ENCODE measurements at places on chromosomes 3 and 15.

- DNase-seq, result no peak
These were observed 88.1 kb downstream of the SRGAP3 start for GRCh38 chr3:9161298-9161697.

GRCh38 chr15:67180035-67180434 is 74.4 kb downstream of the AAGAB start:
- DNase-seq, result no peak

- DNase-seq, result no peak
These were observed 23.8 kb downstream of the SLC7A14 start for GRCh38 chr3:170562080-170562479.

- DNase-seq, result no peak
These were observed 3.2 kb downstream of the CPEB1 start for GRCh38 chr15:82643992-82644391.

GRCh38 chr3:53056442-53056841 is 10.6 kb upstream of the SFMBT1 start:
- DNase-seq, result no peak

- DNase-seq, result peak; percentile 93
These were observed 284.8 kb upstream of the CFAP20DC start for GRCh38 chr3:59334585-59334984.

- DNase-seq, result no peak
These were observed 124.4 kb downstream of the FAM43A start for GRCh38 chr3:194810076-194810475.

DNA sequence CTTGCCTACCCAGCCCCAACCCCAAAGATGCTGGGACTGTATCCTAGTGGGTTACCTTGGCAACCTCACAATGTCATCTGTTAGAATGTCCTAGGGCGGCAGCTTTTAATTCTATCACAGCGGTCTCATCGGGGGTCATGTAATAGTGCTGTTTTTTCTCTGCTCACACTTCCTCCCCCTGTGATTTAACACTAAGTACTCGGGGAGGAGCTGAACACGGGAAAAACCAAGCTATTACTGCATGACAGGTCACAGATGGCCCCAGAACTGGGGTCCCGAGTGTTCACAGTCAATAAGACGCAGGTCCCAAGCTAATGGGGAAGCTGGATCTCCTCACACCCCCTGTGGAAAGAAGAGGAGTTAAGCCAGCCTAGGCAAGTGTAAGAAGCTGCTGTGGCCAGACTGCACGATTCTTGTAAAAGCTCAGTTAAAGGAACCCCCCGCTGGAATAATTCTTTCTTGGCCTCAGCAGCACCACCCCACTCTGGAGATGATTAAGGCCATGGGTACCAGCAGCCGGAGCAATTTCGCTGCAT is 2.5 kb upstream of the RFTN1 start:
- no peak for DNase-seq

DNA sequence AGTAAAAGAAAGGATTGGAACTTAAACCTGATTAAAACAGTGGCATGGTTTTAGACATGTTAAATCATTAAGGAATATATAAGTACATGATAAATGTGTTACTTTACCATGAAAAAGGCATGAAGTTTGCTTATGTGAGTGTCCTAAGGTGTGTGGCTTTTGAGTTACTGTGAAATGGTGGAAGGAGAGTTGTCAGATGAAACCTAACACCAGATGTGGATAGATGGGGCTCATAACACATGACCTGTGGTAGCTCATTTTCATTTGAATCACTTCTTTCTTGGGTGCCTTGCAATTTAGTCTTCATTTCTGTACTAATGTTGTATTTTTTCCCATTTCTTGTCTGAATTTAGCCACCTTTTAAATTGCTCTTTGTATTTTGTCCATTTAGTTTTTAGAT is 13.0 kb downstream of the MEF2A start:
- DNase-seq, result no peak

GRCh38 chr15:81785679-81786078 is 260.1 kb downstream of the MEX3B start:
- DNase-seq, result no peak

DNA sequence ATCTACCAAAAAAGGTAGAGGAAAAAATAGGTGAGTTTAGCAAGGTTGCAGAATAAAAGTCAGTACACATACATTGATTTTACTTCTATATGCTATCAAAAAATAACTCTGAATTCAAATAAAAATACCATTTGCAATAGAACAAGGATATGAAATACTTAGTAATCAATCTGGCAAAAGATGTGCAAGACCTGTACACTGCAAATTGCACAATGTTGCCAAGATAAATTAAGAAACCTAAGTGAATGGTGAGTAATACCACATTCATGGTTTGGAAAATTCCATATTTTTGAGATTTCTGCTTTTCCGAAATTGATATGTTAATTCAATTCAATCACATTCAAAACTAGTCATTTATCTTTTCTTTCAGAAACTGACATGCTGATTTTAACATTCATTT is 464.8 kb downstream of the EPHA3 start:
- DNase-seq, result no peak

DNA sequence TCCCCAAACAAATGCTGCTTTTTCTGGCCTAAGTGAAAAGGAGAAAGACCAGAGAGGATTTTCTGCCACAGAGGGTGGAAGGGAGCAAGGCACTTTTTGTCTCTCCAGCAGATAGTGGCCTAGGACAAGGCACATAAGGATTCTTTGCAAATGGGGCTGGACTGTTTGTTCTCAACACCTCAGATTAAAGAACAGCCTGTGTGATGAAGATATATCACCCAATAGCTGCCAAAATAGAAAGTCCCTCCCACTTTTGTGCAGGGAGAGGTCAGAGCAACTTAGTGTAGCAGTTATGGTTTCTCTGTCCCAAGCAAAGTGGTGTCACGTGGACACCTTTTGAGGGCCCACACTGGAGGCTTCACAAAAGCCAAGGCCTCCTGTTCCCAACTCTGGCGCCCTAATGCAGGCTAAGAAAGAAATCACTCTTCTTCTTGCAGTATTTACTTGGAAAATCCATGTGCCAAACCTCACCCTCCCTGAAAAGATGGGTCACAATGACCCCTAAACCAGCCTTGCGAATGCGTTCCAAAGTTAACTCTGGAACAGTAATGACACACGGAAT is 84.9 kb downstream of the LRIG1 start:
- no peak for DNase-seq

- peak; percentile 79 for DNase-seq
These were observed at the start of gene C3orf62 for GRCh38 chr3:49276475-49277382. TSS of gene C3orf62 (minus strand) at chr3:49277232. CDS start at chr3:49276872, 360 bp downstream.

DNA sequence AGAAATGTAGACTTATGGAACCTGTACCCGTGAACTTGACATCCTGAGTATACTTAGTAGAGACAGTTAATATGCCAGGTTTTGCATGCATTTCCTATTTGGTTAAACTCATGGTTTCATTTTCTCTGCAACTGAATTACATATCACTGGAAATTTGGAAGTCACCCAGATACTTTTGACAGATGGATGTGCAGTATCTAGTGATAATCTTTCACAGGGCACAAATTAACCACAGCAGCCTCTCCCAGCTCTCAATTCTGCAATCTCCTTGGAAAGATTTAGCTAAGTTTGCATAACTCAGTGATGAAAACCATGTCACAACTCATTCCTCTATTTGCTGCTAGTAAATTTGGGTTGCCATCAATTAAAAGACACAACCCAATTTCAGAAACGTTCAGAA is 162.3 kb upstream of the TPM1 start:
- peak; percentile 10 for DNase-seq

GRCh38 chr3:43363621-43364266 is 77.4 kb downstream of the SNRK start:
- DNase-seq, result no peak

DNA sequence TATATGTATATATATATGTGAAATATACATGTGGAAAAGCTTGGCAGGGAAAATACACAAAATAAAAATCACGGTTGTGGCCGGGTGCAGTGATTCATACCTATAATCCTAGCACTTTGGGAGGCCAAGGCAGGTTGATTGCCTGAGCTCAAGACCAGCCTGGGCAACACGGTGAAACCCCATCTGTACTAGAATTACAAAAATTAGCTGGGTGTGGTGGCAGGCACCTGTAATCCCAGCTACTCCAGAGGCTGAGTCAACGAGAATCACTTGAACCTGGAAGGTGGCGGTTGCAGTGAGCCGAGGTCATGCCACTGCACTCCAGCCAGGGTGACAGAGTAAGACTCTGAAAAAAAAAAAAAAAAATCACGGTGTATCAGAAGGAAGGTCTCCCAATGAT is 20.8 kb upstream of the ARHGEF3 start:
- DNase-seq, result no peak

- no peak for DNase-seq
These were observed 203.0 kb upstream of the PDZRN3 start for GRCh38 chr3:73827725-73828211.

- DNase-seq, result no peak
These were observed 26.0 kb downstream of the SLC12A6 start for GRCh38 chr15:34311563-34311962.

DNA sequence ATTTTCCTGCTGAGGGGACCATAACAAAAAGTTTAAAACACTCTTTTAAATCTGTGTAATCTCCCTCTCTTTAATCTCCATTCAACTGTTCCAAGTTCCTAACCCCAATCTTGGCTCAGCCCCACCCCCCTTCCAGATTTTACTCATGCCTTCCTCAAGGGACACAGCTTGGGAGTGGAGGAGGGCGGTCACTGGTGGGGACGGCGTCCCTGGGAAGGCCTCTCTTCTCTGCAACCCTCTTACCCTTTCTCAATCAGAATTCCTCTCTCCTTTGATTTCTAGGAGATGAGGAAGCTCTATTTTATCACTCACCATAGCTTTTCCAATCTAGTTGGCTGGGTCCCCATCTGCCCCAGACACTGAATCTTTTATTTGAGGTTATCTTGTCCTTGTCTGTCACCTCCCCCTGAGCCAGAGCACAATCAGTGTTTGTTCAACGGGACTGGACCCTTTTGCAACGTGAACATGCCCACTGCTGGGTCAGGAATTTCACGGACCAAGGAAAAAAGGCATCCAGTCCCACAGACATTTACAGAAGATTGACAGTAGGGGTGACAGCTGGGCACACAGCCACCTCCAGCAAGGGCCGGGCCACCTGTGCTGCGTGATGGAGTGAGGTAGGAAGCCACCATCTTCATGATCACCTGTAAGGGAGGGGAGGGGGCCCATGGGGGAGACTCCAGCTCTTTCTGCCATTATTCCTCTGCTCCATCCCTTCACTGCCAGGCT is 84.0 kb upstream of the HERC1 start:
- no peak for DNase-seq

- peak; percentile 14 for DNase-seq
These were observed 160.7 kb downstream of the SQOR start for GRCh38 chr15:45795440-45796069.

DNA sequence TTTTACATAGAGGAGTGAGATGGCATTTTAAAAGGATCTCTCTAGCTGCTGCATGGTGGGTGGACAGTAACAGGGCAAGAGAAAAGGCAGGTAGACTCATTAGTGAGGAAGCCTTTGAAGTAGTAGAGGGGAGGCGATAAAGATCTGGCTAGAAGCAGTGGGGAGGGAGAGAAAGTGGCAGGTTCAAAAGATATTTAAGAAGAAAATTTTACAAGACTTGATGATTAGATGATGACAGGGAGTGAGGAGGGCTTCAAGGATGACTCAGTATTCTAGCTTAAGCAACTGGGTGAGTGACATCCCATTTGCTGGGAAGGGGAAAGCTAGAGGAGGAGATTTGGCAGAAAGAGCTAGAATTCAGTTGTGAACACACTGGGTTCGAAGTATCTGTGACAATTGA is 3.8 kb upstream of the BRPF1 start:
- peak; percentile 67 for DNase-seq

- DNase-seq, result peak; percentile 51
These were observed 5.9 kb downstream of the KBTBD13 start for GRCh38 chr15:65082303-65082953.

DNA sequence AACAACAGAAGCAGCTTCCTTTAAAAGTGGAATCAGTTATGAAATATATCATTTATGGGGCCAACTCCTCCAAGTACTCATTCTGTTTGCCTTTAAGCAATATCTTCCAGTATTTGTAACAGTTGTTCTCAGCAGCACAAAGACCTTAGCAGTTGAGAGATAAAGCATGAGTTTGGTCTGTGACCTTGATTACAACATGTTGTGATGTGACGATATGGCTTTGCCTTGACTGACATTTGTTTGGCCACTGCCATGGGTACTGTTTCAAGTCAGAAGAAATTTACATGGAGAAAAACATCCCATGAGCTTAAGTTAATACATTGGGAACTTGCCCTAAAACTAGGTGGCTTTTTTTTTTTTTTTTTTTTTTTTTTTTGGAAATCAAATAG is 175.1 kb upstream of the KBTBD8 start:
- no peak for DNase-seq

DNA sequence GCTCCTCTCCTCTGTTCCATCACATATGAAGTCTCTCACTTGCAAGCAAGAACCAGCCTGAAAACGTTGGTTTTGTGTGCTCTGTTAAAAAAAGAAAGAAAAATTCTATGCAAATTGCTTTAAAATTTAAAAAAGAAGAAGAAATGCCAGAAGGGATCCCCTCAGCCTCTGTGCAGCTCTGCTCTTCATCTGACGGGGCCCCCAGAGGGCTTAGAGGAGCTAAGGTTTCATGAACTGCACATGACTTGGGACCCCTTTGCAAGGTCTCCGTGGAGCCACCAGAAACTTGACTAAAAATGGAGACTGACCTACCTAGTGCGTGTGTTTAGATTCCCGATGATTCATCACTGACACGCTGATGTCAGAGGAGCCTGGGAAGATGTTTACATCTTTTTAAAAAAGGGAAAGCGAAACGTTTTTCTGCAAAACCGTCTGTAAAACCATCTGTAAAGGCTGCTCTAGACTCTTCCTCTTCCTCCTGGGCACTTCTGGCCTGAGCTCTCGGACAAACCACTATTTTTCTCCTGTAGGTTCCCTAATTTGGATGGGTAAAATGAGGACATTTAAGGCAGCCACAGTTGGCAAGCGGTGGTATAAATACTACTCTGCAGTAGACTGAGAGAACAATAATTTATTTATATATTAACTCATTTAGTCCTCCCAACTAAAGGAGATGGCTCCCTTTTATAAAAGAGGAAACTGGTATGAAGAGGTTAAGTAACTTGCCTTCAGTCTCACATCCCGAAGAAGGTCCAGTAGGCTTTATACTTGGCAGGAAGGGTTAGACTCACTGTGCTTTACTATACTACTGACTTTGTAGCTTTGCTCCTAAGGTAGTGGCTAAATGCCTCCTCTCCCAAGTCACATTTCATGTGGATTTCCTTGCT is 67.2 kb upstream of the POLG start:
- peak; percentile 88 for DNase-seq

GRCh38 chr3:165883863-165884478 is 46.7 kb upstream of the BCHE start:
- DNase-seq, result no peak

DNA sequence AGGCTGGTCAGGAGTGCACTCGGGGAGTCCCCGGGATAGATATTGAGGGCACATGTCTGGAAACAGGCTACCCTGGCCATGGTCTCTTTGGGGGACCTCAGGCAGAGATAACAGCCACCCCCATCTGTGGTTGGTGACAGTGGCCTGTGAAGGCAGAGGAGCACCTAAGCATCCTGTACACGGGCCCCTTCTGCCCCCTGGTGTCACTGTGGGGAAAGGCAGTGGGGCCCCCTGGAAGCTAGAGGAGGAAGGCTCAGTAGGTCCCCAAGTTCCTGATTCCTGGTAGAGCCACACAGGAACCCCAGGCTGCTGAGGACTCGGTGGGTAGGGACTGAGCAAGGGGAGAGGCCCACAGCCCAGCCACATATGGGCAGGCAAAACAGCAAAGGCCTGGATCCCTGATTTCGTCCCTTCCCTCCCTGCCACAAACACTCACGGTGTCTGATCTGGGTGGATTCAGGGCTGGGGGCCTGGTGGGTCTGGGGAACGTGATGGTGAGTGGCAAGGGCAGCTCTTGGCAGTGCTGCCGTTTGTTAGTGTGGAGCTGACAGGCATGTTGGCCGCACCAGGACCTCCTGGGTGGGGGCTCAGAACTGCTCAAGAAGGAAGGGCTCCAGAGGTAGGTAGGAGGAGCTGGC is 14.1 kb upstream of the CXCR6 start:
- DNase-seq, result peak; percentile 54

GRCh38 chr3:47849699-47850563 is 47.0 kb downstream of the DHX30 start:
- DNase-seq, result peak; percentile 16
